ENCODE measurements at places on chromosomes 16 and 17. TPM values are rescaled to one million over a fixed set of nuclear protein-coding genes. Genes with fewer than 3 reads are reported as not detected.

CCL1 gene
- not detected for total RNA-seq

C16orf92 gene
- not detected for total RNA-seq

TNRC6C gene
- total RNA-seq: 64.7 TPM

SKAP1 gene
- total RNA-seq: not detected

KIFC3 gene
- 0.76 TPM for total RNA-seq

SSTR5 gene
- 1.3 TPM for total RNA-seq

PPL gene
- 4.7 TPM for total RNA-seq

SLC6A2 gene
- not detected for total RNA-seq

FAM20A gene
- 0.37 TPM for total RNA-seq

PPP1R1B gene
- not detected for total RNA-seq

Measured in glutamatergic neuron (in vitro differentiated cells).